ENCODE measurements at places on chromosomes 2 and 18. TPM values are rescaled to one million over a fixed set of nuclear protein-coding genes. Genes with fewer than 3 reads are reported as not detected.

- peak; percentile 36 for DNase-seq
Observed at GRCh38 chr2:197209742-197210408, 100.7 kb downstream of the ANKRD44 start.

Gene BCL11A
- 0.11 TPM for total RNA-seq

- no peak for DNase-seq
Observed at GRCh38 chr18:71001597-71001996, 712.8 kb downstream of the SOCS6 start.

Gene CABLES1
- total RNA-seq = 9.7 TPM

DNA sequence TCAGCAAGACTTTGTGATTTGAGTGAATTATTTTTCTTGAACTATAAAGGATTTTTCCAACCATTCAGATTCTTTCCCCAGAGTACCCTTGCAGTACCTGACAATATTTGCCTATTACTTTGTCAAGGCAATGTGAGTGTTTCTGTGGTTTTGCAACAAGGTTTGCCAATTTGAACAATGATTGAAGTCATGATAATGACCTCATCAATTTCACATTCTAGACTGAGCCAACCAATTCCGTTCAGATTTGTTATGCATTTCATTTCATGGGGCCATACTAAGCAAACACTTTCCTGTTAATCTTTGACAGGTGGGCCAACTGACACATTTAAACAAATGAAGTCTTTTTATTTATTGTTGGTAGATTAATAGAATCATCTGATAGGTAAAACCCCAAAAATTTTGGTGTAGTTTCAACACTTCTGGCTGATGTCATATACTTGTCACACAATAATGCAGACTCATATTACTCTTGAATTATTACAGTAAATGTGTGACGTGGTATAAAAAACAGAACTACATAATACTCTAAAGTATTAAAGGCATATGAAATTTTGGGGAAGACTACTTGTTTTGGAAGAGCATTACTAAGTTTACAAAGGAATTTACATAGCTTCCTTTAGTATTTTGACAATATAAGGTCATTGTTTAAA lies 526.4 kb downstream of the DPP10 start:
- DNase-seq = no peak

DNA sequence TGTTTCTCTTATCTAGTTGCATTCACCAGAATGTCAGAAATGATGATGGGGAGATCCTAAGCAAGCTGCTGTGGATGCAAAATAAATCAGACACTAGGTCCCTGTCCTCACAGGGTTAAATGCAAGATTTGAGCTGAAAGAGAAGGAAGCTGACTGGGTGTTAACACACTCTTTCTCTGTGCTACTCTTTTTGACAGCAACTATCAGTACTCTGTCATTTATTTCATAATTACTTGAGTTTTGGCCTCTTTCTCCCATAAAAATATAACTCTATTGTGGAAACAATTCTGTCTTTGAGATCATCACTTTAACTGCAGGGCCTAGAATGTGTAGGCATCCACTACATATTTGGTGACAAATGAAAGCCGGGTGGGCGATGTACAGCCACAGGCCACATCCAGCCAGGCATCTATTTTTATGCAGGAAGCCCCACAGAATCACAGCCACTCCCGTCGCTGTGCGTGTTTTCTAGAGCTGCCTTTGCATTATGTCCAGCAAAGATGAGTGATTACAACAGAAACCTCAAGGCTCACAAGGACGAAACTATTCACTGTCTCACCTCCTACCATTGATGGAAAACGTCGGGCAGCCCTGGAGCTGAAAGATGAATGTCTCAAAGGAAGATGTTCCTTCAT lies 849.0 kb downstream of the RNF144A start:
- no peak for DNase-seq

DNA sequence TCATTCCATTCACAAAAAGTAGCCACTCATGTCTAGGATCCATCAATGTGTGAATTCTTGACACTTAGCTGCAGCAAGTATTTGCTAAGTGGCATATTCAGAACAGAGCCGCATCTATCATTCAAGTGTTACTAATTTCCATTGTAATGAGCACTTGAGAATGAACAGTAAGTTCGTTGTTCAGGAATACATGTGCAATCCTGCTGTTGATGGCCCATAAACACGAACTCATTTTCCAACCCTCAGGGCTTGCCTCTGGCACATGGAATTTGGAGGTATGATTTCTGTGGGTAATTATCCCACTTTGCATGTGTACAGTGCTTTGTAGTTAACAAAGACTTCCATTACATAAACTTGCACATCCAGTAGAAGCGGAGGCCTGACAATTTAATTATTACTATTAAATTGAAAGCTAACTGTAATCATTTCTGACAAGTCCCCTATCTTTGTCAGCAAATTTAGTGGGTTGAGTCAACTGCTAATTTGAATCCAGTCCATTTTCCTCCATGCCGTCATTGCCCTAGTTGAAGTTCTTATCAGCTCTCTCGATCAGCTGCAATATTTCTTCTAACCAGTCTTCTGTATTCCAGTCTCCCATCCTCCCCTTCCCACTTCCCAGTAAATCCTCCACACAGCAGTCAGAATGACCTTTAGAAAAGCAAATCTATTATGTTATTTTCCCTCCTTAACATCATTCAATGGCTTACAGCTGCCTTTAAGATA lies 116.0 kb upstream of the AQP4 start:
- DNase-seq = no peak

- DNase-seq = no peak
Observed at GRCh38 chr18:73717570-73717969, 430.1 kb downstream of the FBXO15 start.

DNA sequence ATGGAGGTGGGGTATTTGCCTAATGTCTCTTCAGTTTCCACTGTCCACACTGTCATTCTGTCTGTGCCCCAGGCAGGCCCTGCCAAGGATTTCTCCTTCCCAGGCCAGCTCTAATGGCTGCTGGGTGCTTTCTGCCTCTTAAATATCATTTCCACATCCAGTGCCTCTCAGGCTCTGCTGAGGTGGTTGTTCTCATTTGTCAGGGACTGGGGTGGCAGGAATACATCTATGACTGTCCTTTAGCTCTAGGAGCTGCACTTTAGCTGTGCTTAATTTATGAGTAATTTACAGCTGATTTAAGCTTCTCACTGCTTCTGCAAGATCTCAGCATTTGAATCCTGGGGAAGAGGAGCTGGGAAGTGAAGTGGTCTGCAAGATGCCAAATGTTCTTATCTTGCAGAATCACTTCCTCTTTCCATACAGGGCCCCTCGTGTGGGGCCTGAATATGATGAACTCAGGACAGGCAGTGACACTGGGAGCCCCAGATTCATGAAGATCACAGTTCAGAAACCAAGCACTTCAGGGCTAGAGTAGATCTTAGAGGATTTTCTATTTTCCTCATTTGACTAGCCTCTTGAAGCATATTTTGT lies 150.2 kb downstream of the FSHR start:
- no peak for DNase-seq

- DNase-seq = no peak
Observed at GRCh38 chr18:32380559-32380958, 90.1 kb downstream of the GAREM1 start.

Gene MYOM1
- 120 TPM for total RNA-seq

GRCh38 chr18:24974431-24974830 lies 377.5 kb downstream of the ZNF521 start:
- DNase-seq = no peak

GRCh38 chr2:75523313-75524275 lies 37.1 kb downstream of the EVA1A start:
- peak; percentile 29 for DNase-seq

GRCh38 chr2:232506709-232507108 lies 13.5 kb upstream of the PRSS56 start:
- no peak for DNase-seq

DNA sequence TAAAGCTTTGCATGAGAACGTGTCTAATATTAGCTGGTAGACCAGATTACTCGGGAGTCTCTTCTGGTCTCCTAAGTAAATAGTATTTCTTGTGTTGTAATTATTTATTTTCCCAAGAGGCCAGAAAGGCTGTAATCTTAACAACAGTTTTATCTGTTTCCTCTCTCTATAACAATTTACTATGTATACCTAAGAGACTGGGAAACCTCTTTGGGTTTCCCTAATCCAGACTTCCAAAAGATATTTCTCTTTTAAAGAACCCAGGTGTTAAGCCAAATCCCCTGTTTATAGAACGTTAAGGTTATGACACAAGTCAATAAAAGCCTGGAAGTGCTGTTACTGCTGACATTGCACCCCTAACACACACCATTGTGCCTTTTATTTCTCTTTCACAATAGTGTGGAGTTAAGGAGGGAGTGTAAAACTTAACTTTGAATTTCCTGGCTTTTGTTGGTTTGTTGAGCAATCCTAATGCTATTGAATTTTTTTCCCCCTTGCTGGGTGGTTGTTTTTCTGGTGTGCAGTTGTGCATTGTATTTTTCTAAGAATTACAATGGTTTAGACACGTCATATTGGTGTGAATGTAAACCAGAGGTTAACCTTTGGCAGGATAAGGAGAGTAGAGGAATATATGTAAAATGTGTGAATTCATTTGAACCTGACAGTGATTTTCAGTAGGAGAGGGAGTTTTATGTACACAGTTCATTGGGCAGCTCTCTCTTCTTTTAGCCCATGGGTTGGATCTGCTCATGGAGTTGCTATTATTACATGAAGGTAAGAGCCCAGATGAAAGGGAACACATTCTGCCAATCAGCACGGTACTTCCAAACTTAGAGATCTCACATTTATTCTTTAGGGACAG lies 192.8 kb downstream of the MTX2 start:
- no peak for DNase-seq

GRCh38 chr18:29779096-29779495 lies 1263.4 kb downstream of the DSC3 start:
- peak; percentile 7 for DNase-seq

Gene PKDCC
- 45.0 TPM for total RNA-seq

DNA sequence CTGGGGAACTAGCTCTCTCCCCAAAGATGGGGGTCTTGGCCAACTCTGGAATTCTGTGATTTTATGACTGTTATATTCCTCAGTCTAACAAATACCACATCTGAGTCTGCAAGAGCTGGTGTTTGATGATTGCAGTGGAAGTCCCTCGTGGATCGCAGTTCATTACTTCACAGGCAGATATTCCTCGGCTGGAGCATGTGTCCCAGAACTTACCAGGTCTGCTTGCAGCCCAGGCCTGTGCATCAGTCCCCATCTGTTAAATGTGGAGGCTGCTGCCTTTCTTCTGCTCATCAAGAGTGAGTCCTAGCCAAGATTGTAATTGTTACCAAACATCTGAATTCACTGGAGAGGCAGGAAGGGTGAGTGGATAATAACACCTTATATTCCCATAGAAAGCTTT lies 55.5 kb downstream of the PRKCE start:
- no peak for DNase-seq

Gene CDK15
- total RNA-seq = 6.7 TPM

Gene ATG4B
- total RNA-seq = 92.4 TPM
